ENCODE measurements at places on chromosomes 2 and 18.
A peak's percentile ranks its signal among the peaks of the same experiment; 100 is the strongest.

DNA sequence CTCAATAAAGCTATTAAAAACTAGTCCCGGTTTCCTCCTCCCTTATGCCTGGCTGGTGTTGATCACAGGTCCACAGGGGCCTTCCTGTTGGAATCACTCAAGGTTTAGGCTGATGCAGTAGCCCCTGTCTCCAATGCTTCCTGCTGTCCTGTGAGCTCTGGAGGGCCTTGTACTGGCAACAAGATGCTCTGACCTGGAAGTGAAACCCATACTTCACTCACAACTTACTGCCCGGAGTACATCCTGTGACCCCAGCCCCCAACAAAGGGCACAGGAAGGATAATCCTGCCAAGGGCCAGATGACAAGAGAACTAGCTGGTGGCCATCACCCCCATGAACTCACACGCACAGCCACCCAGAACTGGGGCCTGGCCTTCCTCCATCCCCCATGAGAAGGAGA is 50.3 kb downstream of the ZBTB7C start:
- no peak for DNase-seq

DNA sequence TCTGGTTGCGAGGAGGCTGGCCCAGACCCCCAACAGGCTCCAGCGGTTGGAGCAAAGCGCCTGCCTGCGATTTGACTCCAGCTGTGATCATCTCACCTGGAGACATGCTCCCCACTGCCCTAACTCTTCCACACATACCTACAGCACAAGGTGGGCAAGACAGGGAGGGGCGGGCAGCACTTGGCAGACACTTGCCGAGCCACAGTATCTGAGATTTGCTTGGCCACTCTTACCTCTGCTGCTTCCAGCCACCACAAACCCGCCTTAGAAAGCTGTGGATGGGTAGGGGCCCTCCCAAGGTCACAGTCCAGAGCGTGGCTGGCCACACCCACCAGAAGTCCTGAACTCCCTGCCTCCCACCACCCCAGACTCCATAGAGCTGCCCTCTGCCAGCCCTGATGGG is 8.2 kb downstream of the CYP26B1 start:
- no peak for DNase-seq

- DNase-seq: no peak
These were observed 40.0 kb downstream of the FAM228A start for GRCh38 chr2:24214880-24215279.

DNA sequence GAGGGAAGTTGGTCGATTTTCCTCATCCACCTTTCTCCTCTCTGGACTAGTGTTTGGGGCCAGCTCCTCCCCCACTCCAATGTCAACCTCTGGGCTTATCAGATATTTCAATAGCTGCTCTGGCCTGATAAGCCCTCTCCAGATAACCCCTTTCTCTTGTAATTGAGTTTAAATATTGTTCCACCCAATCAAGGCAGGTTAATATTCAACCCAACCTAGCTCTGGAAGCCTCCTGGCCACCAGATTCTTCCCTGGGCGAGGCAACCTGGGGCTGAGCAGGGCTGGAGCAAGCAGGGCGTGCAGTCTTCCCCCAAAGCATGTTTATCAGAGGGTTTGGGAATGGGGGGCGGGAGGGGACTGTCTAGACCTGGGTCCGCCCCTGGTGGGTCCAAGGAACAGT is 73.8 kb downstream of the TFCP2L1 start:
- peak; percentile 6 for DNase-seq

DNA sequence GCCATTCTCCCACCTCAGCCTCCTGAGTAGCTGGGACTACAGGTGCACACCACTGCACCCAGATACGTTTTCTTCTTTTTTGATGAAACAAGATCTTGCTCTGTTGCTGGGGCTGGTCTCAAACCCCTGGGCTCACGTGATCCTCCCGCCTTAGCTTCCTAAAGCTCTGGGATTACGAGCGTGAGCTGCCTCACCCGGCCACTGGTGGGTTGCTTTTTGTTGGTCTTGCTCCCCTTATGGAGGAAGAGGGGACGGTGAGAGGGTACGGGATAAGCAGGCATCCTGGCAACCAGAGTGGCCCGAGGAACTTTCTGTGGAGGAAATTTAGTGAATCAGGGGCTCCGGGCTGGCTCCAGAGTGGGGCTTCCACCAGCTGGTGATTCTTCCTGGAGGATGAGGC is 222.3 kb downstream of the HDAC4 start:
- DNase-seq: no peak

DNA sequence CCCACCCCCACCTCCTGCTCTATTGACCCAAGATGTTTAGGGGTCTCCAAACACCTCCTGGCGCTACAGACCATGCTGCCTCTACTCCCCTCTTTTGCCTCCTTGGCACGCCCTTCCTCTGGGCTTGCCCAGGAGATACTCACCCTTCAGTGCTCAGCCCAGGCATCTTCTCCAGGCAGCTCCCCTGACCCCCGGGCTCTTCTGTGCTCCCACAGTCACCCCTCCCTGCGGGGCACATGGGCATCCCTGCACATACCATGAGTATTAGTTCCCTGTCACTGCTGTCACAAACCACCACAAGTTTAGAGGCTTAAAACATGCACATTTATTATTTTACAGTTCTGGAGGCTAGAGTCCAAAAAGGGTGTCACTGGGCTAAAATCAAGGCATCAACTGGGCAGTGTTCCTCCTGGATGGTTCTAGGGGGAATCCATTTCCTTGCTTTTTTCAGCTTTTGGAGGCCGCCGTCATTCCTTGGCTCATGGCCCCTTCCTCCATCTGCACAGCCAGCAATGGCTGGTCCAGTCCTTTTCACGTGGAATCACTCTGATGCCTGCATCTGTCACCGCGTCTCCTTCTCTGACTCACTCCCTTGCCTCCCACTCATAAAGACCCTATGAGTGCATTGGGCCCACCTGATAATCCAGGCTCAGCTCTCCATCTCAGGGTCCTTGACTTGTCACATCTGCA is 230.4 kb upstream of the COPS8 start:
- no peak for DNase-seq

DNA sequence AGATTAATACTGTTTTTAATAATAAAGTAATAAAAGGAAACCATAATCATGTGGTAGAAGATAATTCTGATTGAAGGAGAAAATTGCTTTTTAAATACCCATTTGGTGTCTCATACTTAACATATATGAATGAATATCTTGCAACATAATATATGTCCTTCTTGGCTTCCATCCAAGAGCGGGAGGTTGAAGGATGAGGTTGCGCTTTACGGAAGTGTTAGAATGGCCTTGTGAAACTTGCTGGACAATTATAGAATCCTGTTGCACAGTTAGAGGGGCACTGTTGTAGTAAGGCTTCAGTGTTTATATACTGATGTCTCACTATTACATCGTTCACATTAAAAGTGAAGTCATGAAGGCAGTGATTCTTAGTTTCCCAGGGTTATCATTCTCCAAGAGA is 9.4 kb downstream of the INSIG2 start:
- DNase-seq: peak; percentile 71

DNA sequence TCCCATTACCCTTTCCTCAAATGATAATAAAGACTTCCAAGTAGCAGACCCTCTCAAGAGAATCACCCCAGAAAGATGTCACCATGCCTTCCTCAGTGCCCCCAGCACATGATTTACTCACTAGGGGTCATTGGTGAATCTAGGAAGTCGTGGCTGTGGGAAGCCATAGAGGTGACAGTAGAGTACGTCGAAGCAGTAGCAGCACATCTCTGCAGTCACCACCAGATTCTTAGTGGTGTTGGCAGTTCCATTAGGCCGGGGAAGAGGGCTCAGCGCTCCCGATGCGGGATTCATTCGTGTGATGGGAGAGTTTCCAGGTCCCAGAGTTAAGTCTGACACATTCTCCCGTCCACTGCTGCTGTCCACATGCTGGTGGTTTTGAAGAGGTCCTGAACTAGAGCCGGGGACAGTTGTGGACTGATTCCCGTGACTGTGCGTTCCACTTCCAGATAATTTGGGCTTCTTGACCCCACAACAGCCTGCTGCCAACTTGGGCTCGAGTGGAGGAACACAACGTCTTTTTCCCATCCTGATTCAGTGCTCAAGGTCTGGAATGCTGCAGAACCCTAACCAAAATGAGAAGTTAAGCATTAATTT is 12.0 kb downstream of the AMMECR1L start:
- no peak for DNase-seq

- no peak for DNase-seq
These were observed 13.6 kb upstream of the PELI1 start for GRCh38 chr2:64157792-64158191.

- peak; percentile 67 for DNase-seq
These were observed 405 bp downstream of the PPP3R1 start for GRCh38 chr2:68251855-68252399.

DNA sequence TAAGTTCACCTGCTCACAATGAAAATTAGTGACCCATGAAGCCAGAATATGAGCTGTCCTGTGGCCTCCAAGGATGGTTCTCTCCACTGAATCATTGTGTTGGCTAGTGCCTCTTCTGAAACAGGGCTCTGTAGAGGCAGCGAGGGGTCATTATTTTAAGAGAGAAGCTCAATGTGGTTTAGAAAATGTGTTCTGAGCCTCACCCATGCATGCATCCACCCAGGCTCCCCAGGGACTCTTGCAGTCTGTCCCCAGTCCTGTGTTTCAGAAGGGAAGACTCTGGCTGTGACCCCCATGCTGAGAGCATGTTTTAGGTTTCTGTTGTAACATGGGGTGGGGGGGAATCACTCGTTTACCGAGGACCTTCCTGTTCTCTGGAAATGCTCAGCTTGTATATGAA is 135.2 kb downstream of the RNF144A start:
- DNase-seq: no peak

GRCh38 chr2:3504741-3505140 is 14.6 kb downstream of the ADI1 start:
- DNase-seq: no peak

DNA sequence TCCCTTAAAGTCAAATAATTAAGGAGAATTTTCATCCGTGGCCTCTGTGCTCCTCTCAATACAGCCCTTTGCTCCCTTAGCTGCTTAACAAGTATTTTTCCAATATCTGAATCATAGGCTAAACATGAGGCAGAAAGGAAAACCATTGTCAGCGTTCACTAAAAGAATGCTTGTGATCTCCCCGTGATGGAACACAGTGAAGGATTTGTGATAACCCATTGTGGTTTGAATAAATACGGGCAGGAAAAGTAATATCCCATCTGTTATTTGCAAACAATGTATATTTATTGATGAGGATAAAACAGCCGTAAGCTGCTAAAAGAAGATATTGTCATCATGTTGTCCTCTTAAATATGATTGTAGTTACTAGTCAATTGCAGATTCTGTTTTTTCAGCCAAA is 258.1 kb downstream of the NAPG start:
- no peak for DNase-seq

DNA sequence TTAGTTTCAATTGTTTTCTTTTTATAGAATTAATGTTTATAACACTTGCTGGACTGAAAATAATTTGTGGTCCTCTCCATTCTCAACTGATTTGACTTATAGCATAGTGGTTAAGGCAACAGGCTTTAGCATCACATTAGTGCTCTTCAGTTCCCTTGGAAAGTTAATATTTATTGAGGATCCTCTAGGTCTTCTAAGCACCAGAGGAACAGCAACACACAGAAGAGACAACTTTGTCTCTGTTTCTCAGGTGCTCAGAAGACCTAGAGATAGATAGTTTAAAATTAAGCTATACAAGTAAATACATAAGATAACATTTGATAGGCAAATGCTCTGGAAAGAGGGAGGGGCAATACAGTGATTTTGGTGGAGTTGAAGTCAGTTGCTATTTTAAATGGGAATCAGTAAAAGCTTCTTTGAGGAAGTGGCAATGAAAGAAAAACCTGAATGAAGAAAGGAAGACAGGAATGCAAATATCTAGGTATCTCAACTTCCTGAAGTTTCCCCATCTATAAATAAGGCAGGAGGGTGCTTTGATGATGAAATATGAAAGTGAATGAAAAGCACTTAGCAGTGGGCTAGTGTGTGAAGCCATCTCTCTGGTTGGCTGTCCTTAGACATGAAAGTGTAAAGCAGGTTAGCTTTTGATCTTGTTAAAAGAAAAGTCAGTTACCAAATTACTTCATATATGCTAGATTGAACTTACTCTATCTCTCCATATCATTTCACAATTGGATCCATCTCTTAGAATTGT is 7.9 kb downstream of the NEUROD1 start:
- DNase-seq: no peak

DNA sequence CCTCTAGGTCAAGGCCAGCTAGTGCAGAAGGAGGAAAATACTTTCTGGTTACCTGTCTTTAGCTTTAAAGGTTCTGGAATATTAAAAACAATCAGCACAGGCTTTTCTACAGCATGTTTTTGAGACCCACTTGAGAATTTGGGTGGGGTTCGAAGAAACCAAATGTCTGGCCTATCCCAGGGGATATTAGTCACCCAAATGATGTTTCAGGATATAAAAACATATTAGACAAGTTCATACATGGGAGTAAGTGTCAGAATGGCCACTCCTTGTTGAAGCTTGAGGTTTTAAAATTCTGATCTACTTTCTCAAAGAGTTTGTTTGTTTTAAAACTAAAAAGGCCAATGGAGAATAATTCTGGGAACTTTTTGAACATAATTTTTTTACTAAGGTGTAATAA is 158.6 kb upstream of the DLX2 start:
- DNase-seq: no peak

DNA sequence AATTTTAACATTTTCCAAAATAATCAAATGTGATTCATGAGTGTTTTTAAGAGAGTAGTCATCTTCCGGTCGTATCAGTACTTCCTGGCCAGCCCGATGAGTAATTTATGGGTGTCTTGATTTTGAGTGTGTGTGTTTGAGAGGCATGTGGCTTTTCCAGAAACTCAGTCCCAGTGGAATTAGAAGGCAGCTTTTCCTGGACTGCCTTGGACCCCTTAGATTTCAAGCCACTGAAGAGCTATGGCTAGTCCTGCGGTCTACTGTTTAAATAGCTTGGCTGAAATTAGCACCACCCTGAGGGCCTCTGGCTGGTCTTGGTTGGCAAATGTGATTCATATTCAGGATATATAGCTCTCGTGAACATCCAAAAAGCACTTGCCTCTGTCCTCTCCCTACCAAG is 59.4 kb downstream of the HK2 start:
- no peak for DNase-seq

DNA sequence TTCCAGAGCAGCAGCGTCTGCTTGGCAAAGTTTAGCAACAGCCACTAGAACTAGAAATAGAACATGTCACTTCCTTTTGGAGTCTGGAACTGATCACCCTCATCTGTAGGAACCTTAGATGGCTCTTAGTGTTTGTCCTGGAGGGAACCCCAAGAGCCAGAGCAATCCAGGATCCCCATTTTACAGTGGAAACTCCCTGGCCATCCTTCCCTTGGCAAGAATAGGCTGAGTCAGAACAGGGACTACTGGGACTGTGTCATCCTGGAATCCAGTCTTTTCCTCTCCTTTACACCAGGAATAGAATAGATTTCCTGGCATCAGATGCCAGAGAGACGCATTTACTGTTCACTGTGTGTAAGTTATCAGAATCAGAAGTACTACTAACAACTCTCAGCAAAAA is 33.2 kb upstream of the GRHL1 start:
- no peak for DNase-seq

GRCh38 chr2:151844211-151844896 is 16.1 kb upstream of the ARL5A start:
- no peak for DNase-seq
